ENCODE measurements at places on chromosomes 6 and 20.

- no peak for DNase-seq
Measured at GRCh38 chr20:64091770-64092169, 7.6 kb upstream of the LKAAEAR1 start.

GRCh38 chr6:127971945-127972391 is 71.1 kb upstream of the THEMIS start:
- peak; percentile 15 for DNase-seq

DNA sequence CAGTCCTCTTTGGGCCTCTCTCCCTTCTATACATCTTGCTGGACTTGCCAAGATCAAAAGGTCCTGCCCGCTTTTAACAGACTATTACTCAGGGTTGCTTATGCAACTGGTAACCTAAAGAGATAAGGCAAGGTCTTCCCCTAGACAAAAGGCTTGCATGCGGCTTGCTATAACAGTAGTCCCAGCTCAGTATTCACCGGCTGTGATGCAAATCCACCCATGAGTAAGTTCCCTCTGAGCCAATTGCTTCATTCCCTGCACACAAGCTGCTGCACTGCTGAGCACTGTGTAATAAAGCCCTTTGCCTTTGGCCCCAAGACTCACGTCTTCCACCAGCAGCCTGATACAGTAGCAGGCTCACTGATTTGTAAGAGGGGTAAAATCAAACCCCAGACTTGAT is 363.8 kb downstream of the PRKN start:
- no peak for DNase-seq

DNA sequence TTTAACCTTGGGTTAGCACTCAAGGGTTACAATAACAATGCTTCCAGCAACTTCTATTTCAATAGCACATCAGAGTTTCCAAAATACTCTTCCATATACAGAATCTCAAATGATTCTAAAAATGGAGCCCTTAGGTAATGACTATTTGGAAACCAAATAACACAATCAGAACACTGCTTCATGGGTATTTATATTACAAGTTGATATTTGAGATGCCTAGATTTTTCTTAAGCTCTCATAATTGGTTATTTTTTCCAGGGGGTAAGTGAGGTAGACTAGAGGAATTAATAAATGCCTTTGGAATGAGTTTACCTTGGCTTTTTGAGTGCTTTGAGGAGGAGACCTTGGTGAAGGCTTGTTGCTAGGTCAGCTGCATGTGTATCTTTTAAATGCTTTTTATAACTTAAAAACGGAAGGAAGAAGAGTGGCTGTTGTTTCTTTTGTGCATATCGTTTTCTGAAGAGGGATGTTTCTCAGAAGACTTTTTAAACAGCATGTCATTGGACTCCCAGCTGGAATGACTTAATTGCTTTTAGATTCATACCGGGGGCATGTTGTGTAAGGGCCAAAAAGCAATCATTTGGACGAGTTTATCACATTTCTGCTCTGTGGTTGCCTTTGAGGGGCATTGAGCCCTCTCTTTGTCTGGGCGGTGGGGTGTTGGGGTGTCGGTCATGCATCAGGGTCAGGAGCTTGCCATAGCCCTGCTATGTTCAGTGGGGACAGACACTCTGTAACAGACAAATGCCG is 186.0 kb downstream of the DTNBP1 start:
- DNase-seq: no peak

DNA sequence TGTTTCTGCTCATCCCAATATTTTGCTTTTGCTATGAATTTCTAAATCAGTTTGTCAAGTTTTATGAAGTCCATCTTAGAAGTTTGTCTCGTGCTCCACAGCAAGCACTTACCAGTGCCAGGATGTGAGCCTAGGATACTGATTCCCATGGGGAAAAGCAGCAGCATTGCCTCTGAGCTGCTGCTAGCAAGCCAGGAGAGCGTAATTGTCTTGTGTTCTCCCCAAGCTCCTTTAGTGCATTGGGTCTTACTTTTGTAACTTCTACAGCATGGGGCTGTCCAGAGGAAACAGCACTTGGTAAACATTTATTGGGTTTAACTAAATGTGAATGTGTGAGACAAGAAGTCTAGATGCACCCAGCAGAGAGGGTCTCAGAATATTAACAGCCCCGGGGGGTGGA is 76.1 kb downstream of the RNF182 start:
- no peak for DNase-seq

GRCh38 chr6:146946559-146946958 is 257.7 kb upstream of the STXBP5 start:
- no peak for DNase-seq

Measured in stimulated activated CD8-positive, alpha-beta memory T cell treated with anti-CD3 and anti-CD28 coated beads, Interleukin-4, amount 100 ng/mL, for 1 hour (primary cell).